Foreskin keratinocyte (primary cell): ENCODE measurements at places on chromosomes 4 and X. TPM values are rescaled to one million over a fixed set of nuclear protein-coding genes. Genes with fewer than 3 reads are reported as not detected.

GRCh38 chr4:16192631-16193518 lies 33.4 kb downstream of the TAPT1 start:
- no peak for DNase-seq

DNA sequence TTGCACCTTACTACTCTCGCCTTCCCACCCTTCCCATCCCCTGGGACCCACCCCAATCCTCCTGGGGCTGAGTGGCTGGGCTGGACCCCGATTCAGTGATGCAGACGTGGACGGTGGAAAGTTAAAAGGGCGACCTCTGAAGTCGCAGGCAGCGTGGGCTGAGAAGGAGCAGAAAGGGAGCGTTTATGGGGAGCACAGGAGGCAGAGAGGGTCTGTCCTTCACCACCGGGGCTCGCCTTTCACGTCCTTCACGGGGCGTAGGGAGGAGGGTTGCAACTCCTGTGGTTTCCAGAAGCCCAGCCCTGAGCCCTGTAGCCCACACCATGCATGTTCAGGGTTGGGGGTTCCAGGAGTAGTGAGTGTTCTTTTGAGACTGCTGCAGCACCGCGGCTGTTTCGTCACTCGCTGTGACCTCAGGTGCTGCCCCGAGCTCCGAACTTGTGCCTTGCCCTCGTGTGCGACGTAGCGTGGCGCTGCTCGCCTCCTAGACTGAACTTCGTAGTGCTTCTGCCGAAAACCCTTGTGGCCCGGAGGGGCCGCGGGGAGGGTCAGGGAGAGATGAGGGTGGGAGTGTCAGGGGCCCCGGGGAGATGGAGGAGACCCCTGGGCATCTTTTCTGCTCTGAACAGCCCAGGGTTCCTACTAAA lies 1.6 kb downstream of the NHS start:
- no peak for DNase-seq

SMIM14 gene
- 4.3 and 5.3 TPM in 2 replicates for polyA plus RNA-seq

DNA sequence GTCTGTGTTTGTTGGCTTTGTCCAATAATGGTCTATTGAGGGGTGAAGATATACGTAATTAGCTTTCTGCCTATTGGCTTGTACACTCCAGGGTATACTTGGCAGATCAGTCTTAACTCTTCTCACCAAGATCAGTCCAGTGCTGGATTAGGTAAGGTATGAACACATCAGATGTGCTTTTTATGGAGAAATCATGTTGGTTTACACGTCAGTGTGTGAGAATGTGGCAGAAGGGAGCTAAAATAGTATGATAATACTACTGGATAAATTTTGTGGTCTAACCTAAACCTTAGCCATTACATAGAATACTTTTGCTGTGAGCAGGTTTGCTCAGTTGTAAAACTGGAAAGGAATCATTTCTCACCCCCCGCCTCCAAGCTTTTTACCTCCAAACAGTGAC lies 4.2 kb downstream of the PDHA1 start:
- no peak for DNase-seq

CC2D2A gene
- polyA plus RNA-seq: 11.2 and 14.5 TPM in 2 replicates

- peak; percentile 49 for DNase-seq
These were observed 9.0 kb downstream of the TSC22D3 start for GRCh38 chrX:107766470-107767150.

GRCh38 chr4:22202975-22203710 lies 254.6 kb upstream of the KCNIP4 start:
- no peak for DNase-seq

- DNase-seq: no peak
These were observed 11.2 kb downstream of the KLHL8 start for GRCh38 chr4:87209182-87209581.

FAM241A gene
- 1.8 and 2.0 TPM in 2 replicates for polyA plus RNA-seq
